Activated CD4-positive, CD25-positive, alpha-beta regulatory T cell (primary cell): ENCODE measurements at places on chromosomes 1 and 21.

DNA sequence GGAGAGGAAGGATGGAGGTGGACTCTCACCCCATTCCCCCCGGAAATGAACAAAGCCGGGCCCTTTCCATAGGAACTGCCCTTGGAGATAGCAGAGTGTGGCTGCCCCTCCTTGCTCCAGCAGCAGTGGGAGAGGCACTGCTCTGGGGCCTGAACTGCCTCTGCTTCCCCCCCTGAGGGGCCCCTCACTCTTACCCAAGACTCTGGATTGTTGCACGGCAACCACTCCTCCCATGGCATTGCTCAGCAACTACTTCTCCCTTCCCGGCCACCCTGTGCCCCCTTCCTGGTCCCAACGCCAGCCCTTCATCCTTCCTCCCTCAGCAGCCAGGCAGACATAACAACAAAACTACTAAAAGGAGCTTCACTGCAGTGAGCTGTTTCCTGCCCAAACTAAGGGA, 3.0 kb upstream of the ACKR1 start:
- DNase-seq = no peak

DNA sequence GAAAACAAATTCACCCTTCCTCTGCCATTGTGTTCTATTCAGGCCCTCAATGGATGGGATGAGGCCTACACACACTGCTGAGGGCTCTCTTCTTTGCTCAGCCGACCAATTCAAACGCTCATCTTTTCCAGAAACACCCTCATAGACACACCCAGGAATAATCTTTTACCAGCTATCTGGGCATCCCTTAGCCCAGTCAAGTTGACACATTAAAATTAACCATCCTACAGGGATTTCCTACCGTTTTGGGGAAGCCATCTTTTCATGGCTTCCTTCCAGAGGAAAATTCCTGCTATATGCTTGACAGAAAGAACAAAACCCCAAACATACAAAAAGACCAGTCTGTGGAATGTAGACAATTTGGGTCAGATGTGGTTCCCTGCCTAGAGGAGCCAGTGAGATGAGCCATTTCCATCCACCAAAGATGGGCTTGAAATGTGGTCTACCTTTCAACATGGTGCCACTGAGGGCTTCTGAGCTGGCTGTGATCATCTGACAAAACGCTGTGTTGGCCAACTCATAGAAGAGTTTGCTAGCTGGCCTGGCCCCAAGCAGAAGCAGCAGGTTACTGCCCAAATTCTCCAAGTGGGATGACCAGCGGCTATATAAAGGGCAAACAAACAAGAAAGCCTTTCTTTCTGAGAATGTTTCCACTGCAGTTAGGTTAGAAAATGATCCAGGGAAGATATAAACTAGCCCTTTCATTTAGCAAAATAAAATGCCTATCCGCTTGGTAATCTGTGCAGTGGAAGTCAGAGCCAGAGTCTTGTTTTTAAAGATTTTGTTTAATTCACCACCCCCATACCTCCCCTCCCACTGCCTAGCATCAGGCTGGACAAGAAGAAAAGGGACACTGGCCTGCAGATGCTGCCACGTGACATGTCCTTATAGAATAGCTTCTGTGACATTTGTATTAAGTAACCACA, 69.1 kb upstream of the MRPS6 start:
- DNase-seq = no peak

GRCh38 chr1:6635910-6636760, 11.5 kb downstream of the THAP3 start:
- DNase-seq = no peak

- no peak for DNase-seq
Observed at GRCh38 chr1:111145542-111145941, 5.5 kb downstream of the CEPT1 start.

DNA sequence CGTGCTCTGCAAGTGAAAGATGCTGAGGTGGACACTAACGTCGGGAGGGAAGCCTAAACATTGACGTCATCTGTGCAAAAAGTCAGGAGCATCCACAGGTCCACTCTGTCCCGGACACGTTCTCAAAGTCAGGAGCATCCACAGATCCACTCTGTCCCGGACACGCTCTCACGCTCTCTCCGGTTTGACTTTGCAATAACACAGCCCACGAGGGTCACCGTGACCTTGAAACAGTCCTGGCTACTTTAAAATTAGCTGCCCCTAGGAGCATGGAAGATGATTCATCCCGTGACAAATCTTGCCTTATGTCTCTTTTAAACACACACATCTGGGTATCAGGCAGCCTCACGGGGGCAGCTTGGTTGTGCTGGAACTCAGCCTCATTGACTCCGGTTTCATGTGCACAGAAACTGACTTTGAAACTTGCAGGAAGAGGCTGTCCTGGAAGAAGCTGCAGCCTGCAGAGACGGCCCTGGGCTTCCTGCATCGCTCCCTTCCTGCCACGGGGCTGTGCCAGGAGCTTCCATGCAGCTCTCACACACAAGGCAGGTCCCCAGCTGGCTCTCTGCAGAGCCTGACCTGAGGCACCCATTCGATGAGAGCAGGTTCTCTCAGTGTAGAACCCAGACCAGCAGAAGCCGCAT, 18.1 kb upstream of the COL18A1 start:
- DNase-seq = no peak

GRCh38 chr21:16072221-16072620, 342.4 kb downstream of the USP25 start:
- DNase-seq = no peak

DNA sequence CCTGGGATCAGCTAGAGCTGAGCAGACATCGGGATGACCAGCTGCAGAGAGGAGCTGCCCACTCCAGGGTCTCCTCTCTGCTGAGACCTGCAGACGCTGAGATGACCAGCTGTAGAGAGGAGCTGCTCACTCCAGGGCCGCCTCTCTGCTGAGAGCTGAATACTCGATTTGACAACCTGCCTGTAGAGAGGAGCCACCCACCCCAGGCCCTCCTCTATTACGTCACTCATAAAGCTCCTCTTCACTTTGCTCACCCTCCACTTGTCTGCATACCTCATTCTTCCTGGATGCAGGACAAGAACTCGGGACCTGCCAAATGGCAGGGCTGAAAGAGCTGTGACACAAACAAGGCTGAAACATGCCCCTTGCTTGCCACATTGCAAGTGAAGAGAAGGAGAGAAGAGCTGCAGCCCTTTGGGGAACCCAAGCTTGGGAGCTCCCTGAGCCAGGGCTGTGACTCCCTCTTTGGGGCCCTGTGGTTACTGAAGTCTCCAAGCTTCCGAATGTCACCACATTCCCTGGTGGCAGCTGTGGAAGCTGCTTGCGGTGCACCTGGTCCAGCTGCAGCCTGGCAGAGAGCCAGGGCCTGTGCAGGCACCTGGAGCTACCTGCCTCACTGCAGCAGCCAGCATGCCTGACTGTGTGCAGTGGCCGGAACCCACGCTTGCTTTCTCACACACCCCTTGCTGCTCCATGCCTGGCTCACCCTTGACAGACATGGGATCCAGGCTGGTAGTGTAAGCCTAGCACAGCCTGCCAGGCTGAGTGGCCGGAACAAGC, 59.6 kb downstream of the CC2D1B start:
- DNase-seq = no peak

GRCh38 chr1:92921031-92922023, 39.9 kb downstream of the DIPK1A start:
- no peak for DNase-seq

GRCh38 chr1:164961715-164962114, 394.8 kb downstream of the LMX1A start:
- no peak for DNase-seq

- no peak for DNase-seq
Observed at GRCh38 chr1:100325415-100326324, 26.6 kb upstream of the CDC14A start.

GRCh38 chr1:227437495-227438008, 119.3 kb upstream of the CDC42BPA start:
- no peak for DNase-seq

DNA sequence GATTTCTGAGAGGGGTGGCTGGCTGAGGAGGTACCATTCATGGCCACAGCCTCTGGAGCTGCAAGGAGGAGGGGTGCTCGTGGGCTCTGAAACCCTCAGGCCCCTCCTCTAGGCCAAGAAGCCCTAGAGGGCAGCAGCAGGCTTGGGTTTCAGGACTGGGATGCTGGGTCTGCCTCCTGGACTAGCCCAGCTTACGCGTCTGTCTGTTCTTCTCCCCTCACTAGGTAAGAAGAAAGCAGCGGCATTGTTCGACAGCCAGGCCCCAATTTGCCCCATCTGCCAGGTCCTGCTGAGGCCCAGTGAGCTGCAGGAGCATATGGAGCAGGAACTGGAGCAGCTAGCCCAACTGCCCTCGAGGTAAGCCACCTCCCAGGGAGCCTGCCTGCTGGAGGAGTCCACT, 60.3 kb downstream of the TMEM53 start:
- no peak for DNase-seq

DNA sequence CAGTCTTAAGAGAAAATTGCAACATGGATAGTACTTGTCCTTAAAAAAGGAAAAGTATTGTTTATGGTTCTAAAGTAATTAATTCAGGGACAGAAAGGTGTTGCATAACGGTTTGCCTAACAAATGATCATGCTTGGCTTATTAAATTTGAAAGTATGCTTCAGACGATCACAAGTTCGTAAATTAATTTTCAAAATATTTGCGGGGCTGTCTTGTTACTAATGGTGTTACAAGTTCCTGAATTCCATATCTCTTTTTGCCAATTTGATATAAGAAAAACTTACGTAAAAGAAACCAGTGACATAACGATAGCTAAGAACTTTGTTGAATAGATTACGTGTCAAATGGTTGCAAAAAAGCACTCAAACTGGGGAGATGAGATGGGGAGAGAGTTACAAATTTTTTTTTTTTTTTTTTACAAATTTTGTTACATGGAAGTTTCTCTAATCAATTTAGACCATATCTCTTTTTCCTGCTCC, 1.3 kb downstream of the AGO3 start:
- no peak for DNase-seq

DNA sequence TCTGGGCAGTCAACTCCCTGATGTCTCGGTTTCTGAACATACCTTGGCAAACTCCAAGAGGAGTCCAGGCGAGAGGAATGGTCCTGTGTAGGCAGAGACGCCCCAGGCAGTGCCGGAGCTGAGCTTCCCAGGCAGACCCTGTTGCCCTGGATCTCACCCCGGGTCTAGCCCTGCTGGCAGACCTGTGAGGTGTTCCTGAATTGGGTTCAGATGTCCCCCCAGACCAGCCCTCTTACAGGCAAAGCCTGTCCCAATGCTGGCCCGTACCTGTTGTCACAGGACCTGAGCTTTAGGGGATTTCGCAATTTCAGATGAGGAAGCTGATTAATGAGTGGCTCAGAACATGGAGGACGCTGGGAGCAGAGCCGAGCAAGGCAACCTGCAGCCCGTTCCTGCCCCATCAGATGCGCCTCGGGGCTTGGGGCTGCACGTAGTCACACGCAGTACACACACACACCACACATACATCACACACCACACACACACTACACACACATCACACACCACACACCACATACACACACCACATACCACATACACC, 38.5 kb upstream of the PDE9A start:
- DNase-seq = no peak

DNA sequence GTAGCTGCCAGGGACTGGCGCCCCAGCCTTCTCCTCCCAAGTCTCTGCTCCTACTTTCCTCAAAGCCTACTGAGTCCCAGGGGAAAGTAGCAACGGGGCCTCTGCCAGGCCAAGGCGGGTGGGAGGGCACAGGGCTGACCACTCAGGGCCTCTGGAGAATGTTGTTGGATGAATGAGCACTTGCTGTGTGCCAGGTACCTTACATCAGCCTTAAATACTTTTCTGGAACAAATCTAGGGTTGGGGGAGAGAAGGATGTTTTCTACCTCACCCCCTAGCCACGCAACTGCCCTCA, 119.3 kb upstream of the ZBTB40 start:
- no peak for DNase-seq

DNA sequence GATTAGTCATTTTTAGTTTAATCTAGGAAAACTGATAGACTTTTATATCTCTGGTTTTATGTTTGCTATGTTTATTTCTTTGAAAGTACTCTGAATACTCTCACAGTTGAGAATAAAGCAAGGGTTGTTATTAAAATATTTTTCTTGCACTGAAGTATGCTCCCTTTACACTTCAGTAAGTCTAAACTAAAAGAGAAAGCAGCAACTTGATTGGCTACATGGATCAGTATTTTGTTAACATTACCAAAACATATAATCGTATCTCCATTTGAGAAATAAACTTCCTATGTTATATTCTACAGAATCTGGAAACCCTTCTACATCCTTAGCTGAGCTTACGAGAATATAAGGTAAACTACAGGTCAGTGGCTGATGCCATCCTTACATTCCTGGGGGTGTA, 149.5 kb upstream of the HP1BP3 start:
- no peak for DNase-seq

- DNase-seq = no peak
Observed at GRCh38 chr1:56788588-56788987, 30.6 kb downstream of the FYB2 start.

DNA sequence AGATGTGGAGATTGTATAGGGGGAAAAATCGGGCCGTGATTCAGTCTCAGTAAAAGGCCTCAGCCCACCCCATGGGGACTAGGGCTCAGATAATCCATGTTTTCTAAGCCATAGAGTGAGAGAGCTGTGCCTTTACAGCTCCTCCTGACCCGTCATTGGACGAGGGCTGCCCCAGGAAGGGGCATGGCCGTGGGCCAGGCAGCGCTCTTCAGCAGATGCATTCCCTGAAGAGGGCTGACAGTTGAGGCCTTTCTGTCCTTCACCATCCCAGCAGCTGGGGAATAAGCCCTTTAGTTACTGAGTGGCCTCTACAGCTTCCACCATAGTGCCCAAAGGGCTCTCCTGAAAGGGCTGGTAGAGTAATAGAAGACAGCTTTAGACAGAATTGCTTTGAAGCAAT, 57.2 kb downstream of the ST3GAL3 start:
- DNase-seq = no peak

DNA sequence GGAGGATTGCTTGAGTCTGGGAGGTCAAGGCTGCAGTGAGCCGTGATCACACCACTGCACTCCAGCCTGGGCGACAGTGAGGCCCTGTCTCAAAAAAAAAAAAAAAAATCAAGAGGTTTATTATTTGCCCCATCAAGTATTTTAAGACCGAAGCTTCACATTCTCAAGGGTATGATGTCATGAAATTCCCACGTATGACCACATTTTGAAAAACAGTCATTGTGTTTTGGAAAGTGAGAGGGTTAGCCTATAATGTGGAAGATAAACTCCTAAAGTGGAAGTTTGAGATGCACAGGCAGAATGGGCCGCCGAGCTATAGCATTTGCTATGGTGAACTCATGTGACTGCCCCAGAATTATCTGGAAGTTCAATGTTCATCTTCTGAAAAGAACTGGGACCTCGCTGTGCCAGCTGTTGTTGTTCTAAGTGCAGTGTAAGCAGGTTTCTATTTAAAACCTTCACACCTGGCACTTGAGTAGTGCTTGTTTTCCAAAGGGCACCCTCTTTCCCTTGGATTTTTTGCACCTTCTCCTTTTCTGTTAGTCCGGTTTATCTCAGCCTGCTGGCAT, 96.9 kb upstream of the SLC25A33 start:
- DNase-seq = no peak

DNA sequence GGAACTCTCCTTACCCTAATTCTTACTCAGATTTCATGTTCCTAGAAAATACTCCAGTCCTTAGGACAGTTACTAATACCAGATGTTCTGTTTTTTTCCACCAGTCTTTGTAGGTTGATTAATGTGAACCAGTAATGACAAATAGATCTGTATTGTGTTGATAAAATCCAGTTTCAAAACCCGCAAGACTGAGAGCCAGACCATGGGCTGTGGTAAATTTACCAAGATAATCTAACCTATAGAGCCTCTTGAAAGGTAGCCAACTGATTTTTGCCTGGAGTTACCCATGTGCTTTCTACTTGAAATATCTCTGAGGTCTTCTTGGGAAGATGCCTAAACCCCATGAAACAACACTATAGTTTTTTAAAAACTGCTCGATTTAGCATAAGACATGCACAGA, 46.5 kb upstream of the CDC7 start:
- DNase-seq = no peak

GRCh38 chr1:182910143-182910542, 42.8 kb downstream of the SHCBP1L start:
- DNase-seq = no peak
